ENCODE measurements at places on chromosomes 6 and 20.
A peak's percentile ranks its signal among the peaks of the same experiment; 100 is the strongest.

DNA sequence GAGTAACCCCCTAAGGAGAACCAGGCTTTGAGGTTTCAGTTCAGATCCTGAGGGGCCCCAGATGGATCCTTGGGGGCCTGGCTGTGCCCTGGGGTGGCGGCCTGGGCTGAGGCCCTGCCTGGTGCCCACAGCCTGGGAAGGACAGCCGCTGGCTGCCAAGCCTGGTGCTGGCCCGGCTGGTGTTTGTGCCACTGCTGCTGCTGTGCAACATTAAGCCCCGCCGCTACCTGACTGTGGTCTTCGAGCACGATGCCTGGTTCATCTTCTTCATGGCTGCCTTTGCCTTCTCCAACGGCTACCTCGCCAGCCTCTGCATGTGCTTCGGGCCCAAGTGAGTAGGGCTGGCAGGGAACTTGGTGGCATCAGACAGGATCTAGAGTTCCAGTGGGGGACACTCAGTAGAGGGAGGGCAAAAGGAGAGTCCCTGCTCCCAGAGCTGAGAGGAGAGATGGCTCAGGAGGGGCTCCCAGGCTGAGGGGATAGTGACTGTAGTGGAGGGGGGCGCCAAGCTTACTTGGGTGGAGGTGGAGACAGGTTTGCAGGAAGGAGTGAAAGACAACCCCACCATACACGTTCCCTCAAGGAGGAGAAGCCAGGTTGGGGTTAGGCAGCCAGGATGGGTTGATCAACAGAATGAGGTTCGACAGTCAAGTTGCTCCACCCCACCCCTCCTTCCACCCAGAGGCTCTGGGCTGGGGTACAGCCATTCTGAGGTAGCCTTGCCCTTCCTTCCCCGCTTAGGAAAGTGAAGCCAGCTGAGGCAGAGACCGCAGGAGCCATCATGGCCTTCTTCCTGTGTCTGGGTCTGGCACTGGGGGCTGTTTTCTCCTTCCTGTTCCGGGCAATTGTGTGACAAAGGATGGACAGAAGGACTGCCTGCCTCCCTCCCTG lies 9.5 kb downstream of the SLC29A1 start:
- no peak for DNase-seq

DNA sequence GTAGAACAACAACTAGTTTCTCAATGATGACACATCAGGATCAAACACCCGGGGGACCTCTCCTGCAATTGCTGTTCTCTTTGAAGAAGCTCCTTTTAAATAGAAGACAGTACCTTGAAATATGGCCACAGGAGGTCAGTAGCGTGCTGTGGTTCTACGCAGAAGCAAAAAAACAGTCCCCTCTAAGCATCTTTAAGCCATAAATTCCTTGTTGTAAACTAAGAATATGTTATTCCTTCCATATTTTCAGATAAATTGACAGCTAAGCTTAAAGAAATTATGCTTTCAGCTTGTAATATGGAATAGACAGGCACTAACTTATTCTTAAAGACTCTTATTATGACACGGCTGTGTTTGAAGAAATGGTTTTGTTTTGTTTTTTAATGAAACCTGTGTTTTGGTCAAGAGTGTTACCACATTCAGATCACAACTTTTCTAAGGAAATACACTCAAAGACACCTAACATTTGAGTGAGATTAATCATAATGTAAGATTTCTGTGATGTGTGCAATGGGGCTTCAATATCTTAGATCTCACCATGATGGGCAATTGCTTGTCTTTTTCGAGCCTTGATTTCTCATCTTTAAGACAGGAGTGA lies 49.7 kb upstream of the IL20RA start:
- no peak for DNase-seq

DNA sequence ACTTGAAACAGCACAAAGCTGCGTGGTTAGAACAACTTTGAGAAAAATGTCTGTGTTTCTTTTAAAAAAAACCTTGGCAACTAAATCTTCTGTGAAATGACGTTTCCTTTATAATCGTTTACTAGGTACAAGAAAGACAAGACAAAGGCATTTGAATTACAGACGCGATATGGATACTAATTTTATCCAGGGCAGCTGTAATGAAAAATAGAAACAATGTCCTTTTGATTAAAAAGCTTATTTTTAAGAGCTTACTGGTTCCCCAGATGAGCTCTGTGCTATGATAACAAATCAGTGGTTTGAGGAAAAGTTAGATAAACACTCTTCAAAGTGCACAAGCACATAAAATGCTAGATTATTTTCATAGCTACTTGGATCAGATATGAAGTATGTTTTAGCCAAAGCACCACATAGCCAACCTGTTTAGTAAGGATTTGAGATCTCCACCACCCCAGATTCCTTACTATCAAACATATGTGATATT lies 1.6 kb upstream of the SYNCRIP start:
- no peak for DNase-seq

GRCh38 chr6:28980852-28981430 lies 24.2 kb downstream of the ZNF311 start:
- DNase-seq: no peak

DNA sequence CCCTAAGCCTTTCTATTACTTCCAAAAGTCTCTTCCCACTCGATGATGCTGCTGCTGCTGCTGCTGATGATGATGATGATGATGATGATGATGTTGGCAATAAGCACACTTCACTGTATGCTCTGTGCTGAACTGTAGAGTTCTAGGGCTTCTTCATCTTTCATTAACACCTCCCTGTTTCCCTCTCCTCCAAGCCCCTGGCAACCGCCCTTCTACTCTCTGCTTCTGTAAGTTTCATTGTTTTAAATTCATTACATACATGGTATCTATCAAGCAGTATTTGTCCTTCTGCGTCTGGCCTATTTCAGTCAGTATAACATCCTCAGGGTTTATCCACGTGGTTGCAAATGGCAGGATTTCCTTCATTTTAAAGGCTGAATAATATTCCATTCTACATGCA lies 100.2 kb downstream of the THBS2 start:
- DNase-seq: no peak

DNA sequence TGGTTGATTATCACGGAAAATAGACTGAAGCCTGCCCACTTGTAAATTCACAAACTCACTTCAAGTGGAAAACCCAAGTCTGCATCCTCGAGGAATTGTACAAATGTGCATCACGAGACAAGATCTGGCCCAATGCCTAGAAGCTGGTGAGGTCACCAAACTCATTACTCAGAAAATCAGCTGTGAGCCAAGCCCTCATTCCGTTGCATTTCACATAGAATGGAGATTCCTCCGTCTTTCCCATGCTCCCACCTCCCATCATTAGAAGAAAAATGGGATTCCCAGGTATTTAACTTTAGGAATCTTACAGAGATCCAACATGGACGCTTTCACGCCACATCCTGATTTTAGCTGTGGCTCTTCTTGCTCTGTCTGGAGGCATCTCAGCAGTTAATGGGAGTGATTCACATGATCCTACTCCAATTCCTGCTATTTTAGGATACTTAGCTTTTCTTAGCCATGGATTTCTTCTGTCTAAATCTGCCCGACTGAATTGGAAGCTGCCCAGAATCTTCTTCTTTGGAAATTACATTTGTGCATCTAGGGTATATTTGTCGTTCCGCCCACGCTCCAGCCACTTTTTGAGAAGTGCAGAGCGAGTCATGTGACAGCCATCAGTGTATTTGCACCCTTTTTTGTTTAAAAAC lies 68.7 kb upstream of the STMND1 start:
- DNase-seq: no peak

- DNase-seq: peak; percentile 57
Observed at GRCh38 chr6:49606721-49607390, 29.8 kb downstream of the RHAG start.

DNA sequence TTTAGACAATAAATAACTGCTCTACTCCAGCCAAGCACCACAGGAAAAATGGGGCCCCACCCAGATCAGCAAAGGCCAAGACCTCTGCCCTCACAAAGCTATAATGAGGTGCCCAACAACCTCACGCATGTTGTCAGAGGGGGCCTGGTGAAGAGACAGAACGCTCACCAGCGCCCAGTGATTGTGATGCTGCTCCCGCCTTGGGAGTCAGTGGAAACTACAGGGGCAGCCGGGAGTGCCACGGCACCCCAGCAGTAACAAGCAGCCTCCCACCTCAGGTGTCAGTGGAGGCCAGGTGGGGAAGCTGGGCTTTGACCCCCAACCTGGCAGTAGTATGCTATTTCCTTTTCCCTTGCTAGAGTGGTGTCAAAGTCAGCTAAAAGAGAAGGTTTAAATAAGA lies 47.4 kb downstream of the TCP11 start:
- no peak for DNase-seq

DNA sequence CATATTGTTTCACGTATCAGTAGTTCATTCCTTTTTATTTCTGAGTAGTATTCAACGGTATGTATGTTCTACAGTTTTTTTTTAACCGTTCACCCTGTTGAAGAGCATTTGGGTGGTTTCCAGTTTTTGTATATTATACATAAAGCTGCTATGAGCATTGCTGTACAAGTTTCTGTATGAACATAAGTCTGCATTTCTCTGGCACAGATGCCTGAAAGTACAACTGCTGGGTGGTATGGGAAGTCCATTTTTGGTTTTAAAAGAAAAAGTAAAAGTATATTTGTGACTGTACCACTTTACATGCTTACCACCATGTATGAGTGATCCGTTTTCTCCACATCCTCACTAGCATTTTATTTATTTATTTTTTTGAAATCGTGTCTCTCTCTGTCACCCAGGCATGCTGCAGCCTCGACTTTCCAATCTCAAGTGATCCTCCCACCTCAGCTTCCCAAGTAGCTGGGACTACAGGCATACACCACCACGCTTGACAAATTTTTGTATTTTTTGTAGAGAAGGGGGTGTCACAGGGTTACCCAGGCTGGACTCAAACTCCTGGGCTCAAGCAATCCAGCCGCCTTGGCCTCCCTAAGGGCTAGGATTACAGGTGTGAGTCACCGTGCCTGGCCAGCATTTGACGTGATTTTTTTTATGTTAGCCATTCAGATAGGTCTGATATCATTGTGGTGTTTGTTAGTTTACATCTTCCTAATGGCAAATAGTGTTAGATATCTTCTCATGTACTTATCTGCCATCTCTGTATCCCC lies 11.0 kb upstream of the SIM1 start:
- no peak for DNase-seq

- DNase-seq: no peak
Observed at GRCh38 chr6:167551628-167552257, 226.9 kb downstream of the TTLL2 start.

DNA sequence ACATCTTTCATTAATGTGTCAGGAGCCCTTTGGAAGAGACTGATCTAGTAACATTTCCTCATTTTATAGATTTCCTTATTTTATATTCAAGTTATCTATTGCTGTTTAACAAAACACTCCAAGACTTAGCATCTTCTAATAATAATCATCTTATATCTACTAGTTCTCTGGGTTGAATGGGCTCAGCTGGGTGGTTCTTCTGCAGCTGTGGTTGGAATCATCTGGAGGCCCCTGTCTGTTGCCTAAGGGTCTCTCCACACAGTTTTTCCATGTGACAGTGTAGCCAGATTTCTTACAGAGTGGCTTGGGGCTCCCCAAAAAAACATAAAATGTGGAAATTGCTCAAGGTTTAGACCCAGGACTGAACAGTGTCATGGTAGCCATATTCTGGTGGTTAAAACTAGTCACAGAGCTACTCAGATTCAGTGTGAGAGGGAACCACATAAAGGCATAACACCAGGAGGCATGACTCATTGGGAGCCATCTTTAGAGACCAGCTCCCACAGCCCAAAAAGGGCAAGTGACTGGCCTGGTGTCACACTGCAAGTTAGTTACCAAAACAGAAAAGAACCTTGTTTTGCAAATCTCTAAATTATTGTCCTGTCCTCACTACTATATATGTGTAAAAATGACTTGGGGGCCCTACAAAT lies 11.5 kb downstream of the SLC2A10 start:
- DNase-seq: no peak

DNA sequence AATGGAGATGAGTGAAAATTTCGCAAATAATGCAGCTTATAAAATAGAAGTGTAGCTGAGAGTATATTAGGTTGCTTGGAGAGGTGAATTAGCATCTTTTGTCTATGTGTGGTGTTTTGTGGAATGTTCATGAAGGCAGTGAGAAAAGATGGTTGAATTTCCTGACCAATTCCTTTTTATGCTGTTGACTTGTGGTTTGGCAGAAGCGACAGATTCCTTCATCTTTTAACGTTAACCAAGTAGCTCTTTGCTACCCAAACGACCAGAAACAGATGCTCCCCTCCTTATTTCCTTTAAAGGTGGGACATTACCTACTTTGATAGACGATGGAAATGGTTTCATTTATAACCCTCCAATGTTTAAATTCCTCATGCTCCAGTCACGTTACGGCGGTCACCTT lies 390.5 kb downstream of the QKI start:
- no peak for DNase-seq

- DNase-seq: no peak
Observed at GRCh38 chr20:445514-446336, 16.6 kb downstream of the TBC1D20 start.

- peak; percentile 42 for DNase-seq
Observed at GRCh38 chr6:109793792-109794191, 102.7 kb downstream of the FIG4 start.

GRCh38 chr6:12605888-12606345 lies 110.7 kb upstream of the PHACTR1 start:
- no peak for DNase-seq

DNA sequence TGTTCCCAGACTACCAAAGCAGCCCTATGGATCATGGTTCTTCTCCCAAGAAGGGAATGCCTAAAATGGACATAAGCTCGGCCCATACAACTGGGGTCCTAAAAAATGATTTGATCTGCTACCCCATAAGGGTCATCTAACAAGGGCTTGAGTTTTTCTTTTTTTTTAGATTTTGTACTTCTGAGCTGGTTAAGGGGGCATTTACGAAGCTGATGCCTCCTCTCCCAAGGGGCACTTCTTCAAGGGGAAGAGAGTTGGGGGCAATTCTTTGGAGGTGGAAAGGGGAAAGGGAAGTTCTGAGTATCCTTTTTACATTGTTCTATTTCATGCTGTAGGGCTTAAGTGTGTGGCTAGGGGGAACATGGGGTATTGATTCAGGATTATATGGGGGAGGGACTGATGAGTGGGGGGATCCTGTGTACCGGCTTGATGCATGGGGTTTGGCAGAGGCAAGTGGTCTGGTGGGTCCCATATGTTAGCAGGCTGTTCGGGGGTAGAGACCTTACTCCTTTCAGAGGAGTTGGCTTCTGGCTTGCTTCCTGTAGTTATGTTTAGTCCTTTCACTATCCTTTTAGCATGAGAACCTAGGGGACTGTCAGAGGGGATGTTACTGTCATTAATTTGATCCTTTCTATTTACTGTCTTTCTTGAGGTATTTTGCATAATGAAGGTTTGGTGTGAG lies 8.1 kb upstream of the ZNFX1 start:
- no peak for DNase-seq

- DNase-seq: no peak
Observed at GRCh38 chr20:2865630-2866029, 7.7 kb upstream of the PTPRA start.

DNA sequence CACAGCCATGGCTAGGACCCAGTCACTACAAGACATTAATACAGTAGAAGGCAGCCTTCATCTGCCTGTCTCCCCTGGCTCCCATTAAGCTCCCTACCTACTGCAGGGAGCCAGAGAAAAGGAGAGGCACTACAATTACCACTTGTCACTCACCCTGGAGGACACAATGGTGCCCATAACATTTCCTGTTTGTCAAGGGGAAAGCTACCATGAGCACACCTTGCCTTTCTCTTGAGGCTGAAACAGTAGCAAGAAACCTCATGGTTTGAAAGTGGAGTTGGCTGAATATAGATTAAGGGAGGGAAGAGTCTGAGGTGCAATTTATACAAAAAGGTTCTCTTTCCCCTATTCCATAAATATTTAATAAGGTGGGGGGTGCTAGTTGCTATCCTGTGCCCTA lies 27.9 kb downstream of the STK38 start:
- no peak for DNase-seq

- no peak for DNase-seq
Observed at GRCh38 chr6:165173484-165173883, 135.9 kb downstream of the C6orf118 start.

Data from NCI-H1436 treated with DMSO at 0.1 percent for 48 hours (cell line).